ENCODE measurements at places on chromosomes 2 and 18.

GRCh38 chr18:42105394-42105793, 150.4 kb downstream of the PIK3C3 start:
- no peak for DNase-seq

GRCh38 chr2:156199588-156199987, 132.9 kb downstream of the NR4A2 start:
- no peak for DNase-seq

- no peak for DNase-seq
Observed at GRCh38 chr18:9757827-9758621, 49.9 kb downstream of the RAB31 start.

GRCh38 chr2:203683932-203684556, 22.4 kb upstream of the CD28 start:
- DNase-seq: peak; percentile 33

GRCh38 chr2:6556755-6557154, 309.0 kb downstream of the CMPK2 start:
- DNase-seq: no peak

- no peak for DNase-seq
Observed at GRCh38 chr2:82139979-82140611, 1835.5 kb upstream of the LRRTM1 start.

DNA sequence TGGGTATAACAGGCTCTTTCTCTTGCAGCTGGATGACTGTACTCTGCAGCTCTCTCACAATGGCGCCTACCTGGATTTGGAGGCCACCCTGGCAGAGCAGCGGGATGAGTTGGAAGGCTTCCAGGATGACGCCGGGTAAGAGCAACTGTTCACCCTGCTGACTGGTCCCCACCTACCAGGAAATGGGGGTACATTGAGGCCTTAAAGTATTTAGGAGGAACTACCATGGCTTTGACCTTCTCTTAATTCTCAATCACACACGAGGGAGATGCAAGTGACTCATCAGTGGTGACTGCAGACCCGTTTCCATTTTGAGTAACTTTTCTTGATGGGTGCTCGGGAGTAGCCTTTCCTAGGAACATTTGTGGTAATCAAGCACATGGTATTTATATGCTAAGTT, 58.0 kb downstream of the FHOD3 start:
- no peak for DNase-seq

DNA sequence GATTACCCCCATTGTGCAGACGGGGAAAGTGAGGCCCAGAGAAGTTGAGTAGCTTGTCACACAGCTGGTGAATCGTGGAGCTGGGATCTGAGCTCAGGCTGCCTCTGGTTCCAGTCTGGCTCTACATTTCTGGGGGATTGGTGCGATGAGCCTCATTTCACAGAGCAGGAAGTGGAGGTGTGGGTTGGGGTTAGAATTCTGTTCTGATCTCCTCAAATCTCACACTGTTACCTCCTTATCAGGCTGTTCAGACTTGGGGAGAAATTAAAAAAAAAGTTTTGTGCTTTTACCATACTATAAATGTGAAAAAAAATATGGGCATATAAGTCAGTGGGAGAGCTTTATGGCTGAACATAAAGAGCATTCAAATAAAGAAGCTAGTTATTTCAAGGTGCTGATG, 21.6 kb downstream of the SH3RF3 start:
- no peak for DNase-seq

- no peak for DNase-seq
Observed at GRCh38 chr2:223947711-223948205, 2.6 kb upstream of the WDFY1 start.

GRCh38 chr2:40147360-40147759, 304.5 kb downstream of the SLC8A1 start:
- no peak for DNase-seq

DNA sequence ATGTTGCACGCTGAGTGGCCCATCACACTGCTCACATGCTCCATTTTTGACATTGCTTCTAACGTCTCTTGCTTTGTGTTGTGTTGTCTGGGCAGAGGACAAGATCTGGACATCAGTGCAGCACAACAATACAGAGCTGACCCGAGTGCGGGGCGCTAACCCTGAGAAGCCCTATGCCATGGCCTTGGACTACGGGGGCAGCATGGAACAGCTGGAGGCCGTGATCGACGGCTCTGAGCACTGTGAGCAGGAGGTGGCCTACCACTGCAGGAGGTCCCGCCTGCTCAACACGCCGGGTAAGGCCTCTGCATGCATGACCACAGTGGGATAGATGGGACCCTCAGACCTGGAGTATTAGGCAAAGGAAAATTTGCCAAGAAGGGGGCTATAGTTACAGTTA, 622.6 kb downstream of the CNTNAP5 start:
- DNase-seq: no peak

DNA sequence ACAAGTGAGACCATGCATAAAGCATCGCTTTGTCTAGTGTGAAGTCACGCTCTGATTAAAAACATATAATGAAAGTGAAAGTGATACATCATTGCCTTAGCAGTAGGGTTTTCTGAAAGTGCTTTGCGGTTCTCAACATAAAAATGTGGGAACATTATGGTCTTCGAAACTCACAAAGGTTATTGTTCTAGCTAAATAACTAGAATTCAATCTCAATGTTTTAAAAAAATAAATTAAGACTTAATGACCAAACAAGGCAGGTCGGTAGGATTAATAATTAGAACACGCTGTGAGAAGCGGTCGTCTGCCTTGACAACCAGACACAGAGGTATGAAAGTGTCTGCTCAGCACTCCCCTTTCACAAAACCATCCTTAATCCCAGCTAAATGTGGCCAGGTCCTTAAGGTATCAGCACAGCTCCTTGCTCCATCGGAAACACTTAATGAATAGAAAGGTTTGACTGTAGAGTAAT, 42.2 kb downstream of the KLHL14 start:
- DNase-seq: no peak

GRCh38 chr2:234682492-234683228, 185.8 kb upstream of the ARL4C start:
- DNase-seq: no peak

DNA sequence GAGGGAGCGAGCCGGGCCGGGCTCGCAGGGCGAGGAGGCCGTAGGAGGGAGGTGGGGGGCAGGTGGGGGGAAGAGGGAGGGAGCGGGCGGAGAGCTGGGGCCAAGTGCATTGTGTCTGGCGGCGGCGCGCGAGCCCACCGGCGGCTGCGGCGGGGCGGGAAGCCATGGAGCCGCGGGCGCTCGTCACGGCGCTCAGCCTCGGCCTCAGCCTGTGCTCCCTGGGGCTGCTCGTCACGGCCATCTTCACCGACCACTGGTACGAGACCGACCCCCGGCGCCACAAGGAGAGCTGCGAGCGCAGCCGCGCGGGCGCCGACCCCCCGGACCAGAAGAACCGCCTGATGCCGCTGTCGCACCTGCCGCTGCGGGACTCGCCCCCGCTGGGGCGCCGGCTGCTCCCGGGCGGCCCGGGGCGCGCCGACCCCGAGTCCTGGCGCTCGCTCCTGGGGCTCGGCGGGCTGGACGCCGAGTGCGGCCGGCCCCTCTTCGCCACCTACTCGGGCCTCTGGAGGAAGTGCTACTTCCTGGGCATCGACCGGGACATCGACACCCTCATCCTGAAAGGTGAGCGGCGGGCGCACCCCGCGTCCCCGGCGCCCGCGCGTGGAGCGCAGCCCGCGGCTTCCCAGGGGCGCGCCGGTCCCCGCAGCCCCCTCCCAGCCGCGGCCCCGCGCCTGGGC, at the start of gene TMEM178A:
Gene TMEM178A (plus strand): TSS at position 107 of the 680 bp plus-strand sequence. CDS start 58 bp downstream, at position 165.
- no peak for DNase-seq

DNA sequence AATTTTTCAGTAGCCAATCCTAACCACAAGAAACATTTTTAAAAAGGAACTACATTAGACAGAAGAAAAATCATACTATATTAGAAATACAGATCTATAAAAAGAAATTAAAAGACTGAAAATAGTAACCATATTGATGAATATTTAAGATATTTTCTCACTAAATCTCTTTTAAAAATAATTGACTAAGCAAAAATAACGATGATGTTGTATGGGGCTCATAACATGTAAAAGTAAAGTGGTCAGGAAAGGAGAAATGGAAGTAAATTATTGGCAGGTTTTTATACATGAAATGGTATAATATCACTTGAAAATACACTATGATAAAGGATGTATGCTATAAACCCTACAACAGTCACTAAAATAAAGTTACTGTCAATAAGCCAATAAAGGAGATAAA, 5.4 kb downstream of the WDPCP start:
- no peak for DNase-seq
